ENCODE measurements at places on chromosomes 6 and 20. TPM values are rescaled to one million over a fixed set of nuclear protein-coding genes. Genes with fewer than 3 reads are reported as not detected.

The LINC00237 gene
- not detected for total RNA-seq

The YIPF3 gene
- total RNA-seq, result 81.1 TPM

DNA sequence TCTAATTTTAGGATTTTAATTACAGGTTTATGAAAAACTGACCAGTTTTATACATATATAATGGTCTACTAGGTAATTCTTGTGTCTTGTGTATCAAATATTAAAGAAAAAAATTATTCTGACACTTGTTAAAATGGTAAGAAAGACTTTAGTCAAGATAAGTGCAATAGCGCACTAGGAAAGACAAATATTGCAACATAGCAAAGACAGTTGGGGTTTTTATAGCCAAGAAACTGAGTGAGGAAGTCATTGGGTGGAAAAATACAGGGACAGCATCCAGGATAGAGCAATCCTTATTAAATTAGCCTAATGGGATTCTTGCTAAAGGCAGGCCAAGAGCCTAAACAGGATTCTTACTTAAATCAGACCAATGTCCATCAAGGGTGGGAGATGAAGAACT lies 71.1 kb downstream of the ROS1 start:
- no peak overlapping the region for H3K27ac ChIP-seq
- no peak overlapping the region for H3K4me3 ChIP-seq
- H3K4me1 ChIP-seq, result no peaks in the 10 kb centered on the region
- H3K36me3 ChIP-seq, result no peaks in the 10 kb centered on the region
- DNase-seq, result no peak

GRCh38 chr6:88626460-88626859 lies 337.0 kb downstream of the RNGTT start:
- H3K27ac ChIP-seq, result no peak overlapping the region
- no peak overlapping the region for H3K4me3 ChIP-seq
- no peaks in the 10 kb centered on the region for H3K27me3 ChIP-seq
- no peaks in the 10 kb centered on the region for H3K4me1 ChIP-seq
- H3K36me3 ChIP-seq, result no peaks in the 10 kb centered on the region
